Kidney tubule cell (primary cell): ENCODE measurements at places on chromosomes 4 and X.

DNA sequence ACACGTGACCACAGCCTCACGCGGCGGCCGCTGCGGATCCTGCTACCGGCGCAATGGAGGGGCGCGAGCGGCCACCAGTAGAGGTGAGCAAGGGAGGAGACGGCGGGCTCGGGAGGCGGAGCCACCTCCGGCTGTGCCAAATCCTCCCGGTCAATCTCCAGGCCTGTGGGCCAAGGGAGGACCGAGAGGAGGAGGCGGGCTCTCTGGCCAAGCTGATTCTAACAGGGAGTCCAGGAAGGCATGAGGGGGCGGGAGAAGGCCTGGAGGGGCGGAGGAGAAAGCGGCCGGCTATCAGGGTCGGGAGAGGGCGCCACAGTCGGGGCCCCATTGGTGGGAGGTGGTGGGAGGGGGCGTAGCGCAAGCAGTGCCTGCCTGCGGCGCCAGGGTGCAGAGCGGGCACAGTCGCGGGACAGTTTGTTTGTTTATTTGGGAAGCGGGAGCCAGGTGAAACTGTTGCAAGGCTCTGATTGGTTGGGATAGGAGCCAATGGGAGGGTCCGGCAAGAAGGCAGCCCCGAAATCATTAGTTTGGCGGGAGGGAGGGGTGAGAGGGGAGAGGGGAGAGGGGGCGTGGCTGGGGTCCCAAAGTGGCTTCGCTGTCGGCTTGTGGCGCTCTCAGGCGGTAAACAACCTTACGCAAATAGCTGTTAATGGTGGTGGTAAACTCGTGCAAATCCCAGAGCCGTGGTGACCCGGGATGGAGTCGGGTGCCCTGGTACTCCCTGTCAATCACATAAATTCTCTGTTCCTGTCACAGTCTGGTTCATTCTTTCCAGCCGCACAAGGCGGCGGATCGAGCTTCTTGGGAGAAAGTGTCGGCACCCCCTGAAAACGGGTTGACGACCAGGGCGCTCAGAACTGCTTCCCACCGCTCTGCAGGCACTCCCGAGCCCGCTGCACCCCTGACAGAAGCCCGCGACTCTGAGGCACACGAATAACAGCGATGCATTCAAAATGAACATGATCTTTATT, at the start of gene IRS4:
Gene IRS4, minus strand, starts transcription at position 55 of the 971 bp plus-strand sequence.
- DNase-seq = peak; percentile 17

DNA sequence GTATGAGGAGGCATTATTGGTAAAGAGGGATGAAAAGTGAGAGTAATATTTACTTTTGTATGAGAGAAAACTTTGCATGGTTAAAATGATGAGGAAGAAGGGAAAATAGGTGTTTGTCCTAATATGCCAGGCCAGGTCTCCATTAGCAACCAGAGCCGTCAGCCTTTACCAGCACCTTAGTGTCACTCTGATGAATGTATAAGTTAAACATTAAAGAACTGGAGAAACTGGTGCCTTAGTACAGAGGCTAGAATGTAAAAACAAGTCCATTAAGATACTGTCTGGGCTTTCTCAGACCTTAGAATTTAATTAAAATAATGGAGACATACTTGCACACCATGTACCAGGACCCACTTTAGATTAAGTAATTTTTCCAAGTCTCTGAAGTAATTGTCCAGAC, 222.3 kb downstream of the FAM47A start:
- DNase-seq = peak; percentile 30

- peak; percentile 88 for DNase-seq
Observed at GRCh38 chr4:82785611-82786400, 12.8 kb downstream of the SCD5 start.

- no peak for DNase-seq
Observed at GRCh38 chrX:14883826-14884225, 10.6 kb downstream of the MOSPD2 start.

GRCh38 chr4:128768373-128768996, 41.0 kb upstream of the JADE1 start:
- peak; percentile 16 for DNase-seq

- no peak for DNase-seq
Observed at GRCh38 chr4:136471051-136471450, 1061.2 kb downstream of the PCDH18 start.

GRCh38 chr4:46016306-46016705, 107.5 kb downstream of the GABRG1 start:
- no peak for DNase-seq

- DNase-seq = peak; percentile 47
Observed at GRCh38 chr4:32037399-32037798, 1317.2 kb downstream of the PCDH7 start.

DNA sequence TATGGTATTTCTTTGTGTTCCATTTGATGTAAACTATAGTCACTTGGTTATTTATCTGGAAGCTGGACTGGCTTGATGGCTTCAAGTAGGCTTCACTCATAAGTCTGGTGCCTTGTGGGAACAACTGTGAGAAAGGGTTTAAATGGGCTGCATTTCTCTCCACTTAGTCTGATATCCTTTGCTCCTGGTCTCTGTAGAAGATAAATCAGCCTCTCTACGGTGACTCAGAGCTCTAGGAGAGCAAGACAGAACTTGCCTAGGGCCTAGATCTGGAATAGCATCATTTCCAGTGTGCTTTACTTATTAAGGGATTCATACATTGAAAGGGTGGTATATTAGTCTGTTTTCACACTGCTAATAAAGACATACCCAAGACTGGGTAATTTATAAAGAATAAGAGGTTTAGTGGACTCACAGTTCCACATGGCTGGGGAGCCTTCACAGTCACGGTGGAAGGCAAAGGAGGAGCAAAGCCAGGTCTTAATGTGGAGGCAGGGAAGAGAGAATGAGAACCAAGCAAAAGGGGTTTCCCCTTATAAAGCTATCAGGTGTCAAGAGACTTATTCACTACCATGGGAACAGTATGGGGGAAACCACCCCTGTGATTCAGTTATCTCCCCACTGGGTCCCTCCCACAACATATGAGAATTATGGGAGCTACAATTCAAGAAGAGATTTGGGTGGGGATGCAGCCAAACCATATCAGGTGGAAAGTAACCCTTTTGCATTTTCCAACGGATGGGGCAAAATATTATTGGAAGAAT, 1746.4 kb upstream of the PCDH7 start:
- DNase-seq = peak; percentile 20

DNA sequence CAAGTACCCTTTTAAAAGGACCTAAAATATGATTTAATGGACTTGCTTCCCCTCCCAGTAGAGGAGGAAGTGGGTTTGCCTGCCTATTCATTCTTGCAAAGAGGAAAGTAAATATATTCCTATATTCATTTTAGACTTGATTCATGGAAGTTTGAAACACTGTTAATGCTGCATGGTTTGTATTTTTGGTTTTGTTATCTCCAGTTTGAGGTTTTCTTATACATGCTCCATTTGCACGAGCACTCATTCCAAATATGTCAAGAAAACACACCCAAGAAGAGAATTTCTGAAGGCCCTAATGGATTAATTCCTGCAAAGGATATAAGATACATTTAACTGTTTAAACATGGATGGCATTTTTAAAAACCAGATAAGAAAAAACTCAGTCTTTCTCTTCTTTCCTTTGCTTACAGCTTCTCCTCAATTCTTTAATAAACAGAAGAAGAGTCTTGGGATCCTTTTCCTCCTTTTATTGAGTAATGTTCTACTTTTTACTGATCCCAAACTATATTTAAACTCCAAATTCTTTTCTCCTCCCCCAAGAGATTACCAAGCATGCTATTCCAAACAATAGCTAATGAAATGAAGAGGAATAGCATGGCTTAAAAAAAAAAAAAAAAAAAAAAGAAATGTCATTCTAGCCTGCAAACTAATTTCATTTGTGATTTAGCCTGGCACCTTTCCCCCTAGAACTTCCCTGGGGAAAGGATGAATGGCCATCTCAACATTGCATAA, 54.6 kb upstream of the LDB2 start:
- DNase-seq = no peak

GRCh38 chrX:52988985-52989917, 30.9 kb upstream of the FAM156A start:
- peak; percentile 70 for DNase-seq

GRCh38 chrX:38893441-38893840, 92.2 kb downstream of the MID1IP1 start:
- DNase-seq = no peak

DNA sequence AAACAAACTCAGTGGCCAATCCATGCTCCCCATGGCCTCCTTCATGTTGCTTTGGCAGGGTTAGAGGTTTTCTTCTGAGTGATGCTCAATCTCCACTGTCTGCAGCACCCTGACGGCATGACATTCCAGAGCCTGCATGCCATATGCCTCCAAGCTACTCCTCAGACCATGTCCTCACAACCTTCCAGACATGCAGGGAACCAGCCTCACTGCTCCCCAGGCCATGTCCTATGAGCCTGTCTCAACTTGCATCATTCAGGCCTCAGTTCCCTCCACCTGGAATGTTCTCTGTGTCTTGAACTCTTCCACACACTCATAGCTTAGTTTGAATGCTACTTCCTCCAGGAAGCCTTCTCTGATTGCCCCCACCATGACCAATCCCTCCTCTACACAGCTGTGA, 18.8 kb downstream of the PROM1 start:
- no peak for DNase-seq

- DNase-seq = peak; percentile 31
Observed at GRCh38 chr4:15186149-15186548, 183.9 kb downstream of the CPEB2 start.

- DNase-seq = no peak
Observed at GRCh38 chr4:1402021-1402515, 4.2 kb downstream of the NKX1-1 start.
